Esophagus squamous epithelium (tissue), 5 donors: ENCODE measurements at places on chromosomes 3 and 15.
A peak's percentile ranks its signal among the peaks of the same experiment; 100 is the strongest.

GRCh38 chr15:40379853-40380252 is 2.7 kb upstream of the KNSTRN start:
- peak overlapping the region; percentile 46 for H3K27ac ChIP-seq
- H3K4me1 ChIP-seq, result peaks cover 40% of the 10 kb centered on the region
- no peak for DNase-seq

DNA sequence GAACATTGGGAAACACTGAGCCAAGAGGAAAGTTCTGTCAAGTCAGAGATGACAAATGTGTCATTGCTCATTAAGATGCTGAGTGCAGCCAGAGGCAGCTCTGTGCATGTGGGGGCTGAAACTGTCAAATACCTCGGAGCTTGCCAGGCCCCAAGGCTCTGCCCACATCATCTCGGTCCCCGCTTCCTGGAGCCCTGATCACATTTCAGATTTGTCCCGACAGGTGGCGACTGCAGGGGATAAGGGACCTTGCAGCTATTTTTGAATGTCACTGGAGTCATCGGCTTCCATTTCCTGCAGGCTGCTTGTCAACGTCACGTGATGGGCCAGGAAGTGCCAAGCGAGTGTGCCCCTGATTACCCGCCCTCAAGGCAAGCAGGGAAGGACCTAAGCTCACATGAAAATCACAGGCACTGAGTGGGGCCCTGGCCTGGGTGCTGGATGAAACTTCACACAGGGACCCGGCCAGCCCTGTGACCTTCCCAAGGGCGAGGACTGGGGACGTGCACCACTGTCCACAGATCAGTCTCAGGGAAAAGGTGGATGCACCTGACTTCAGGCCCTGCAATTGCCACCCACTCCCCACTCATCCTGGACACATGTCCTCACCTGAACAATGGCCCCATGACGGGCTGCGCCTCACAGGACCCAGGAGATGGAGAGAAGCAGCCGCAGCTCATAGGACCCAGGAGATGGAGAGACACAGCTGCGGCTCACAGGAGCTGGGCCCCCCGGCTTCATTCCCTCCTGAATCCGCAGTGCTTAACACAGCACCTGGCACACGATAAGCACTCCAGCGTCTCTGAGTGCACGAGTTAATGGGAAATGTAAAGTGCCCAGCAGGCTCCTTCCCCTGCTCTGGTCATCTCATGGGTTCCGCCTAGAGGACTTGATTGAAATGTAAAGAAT is 73.4 kb downstream of the NUP210 start:
- no peak overlapping the region for H3K27ac ChIP-seq
- H3K4me1 ChIP-seq, result no peaks in the 10 kb centered on the region
- no peak for DNase-seq
- H3K36me3 ChIP-seq, result no peaks in the 10 kb centered on the region
- no peak overlapping the region for H3K4me3 ChIP-seq

DNA sequence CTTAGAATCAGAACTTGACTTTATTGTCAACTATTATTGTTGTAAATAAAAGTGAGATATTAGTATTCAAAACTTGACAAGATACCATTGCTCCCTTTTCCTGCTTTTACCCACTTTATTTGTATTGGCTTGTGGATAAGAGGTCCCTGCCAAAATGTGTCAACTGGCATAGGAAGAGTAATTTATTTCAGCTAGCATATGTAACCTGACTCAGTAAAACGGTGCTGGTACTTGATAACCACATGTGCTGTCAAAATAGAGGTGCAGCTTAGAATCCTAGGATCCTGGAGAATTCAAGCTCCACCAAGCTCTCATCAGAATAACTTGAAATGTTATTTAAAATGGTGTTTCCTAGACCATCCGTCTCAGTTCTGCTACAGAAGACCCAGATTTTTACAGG is 90.2 kb upstream of the TGFBR2 start:
- DNase-seq, result no peak
- no peak overlapping the region for H3K4me3 ChIP-seq
- no peaks in the 10 kb centered on the region for H3K27me3 ChIP-seq

- no peak for DNase-seq
- no peaks in the 10 kb centered on the region for H3K27me3 ChIP-seq
- H3K4me3 ChIP-seq, result no peak overlapping the region
- H3K27ac ChIP-seq, result no peak overlapping the region
- H3K4me1 ChIP-seq, result no peaks in the 10 kb centered on the region
- no peaks in the 10 kb centered on the region for H3K36me3 ChIP-seq
Observed at GRCh38 chr15:39018966-39019365, 454.4 kb upstream of the RASGRP1 start.

DNA sequence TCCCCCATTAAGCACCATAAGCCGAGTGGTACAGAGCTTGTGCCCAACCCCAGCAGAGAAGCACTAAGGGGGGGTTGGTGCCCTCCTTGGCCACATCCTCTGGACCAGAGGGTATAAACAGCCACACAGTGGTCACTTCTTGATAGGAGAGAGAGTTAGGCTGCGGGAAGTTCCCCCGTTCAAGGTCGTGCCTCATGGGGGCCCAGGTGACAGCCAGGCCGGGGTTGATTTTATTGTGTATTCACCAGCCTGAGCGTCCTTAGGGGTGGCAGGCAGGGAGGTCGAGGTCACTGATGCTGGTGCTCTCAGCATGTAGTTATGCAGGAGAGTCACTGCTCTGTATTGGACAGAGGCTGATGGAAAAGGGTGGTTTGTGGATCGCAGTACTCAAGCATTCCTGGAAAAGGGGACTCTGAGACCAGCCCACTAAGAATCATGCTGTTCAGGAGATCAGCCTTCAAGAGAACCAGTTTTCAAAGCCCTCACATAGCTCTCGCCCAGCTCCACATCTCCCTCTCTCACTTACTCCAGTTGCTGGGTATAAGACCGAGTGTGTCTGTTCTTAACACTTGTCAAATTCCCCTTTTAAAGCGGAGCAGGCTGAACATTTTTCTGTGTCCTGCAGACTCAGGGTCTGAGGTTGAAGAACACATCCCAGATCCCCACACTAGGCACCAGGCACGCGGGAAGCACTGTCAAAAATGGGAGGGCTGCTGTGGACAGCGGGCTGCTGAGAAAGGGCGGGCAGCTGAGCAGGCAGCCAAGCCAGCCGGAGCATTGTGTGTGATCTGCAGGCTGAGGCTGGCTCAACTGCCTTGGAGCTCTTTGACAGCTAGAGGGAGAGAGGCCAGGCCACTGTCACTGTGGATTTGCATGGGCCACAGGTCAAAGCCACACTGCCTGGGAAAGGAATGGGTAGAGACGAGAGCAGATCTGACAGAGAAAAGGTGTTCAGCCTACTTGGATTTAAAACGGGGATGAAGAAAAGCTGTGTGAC is 279.3 kb upstream of the LRRFIP2 start:
- H3K27me3 ChIP-seq, result no peaks in the 10 kb centered on the region
- peak overlapping the region; percentile 69 for H3K4me3 ChIP-seq
- peak overlapping the region; percentile 78 for H3K27ac ChIP-seq
- H3K4me1 ChIP-seq, result peaks cover 76% of the 10 kb centered on the region

GRCh38 chr15:98025237-98025636 is 64.7 kb downstream of the ARRDC4 start:
- no peak for DNase-seq
- H3K4me1 ChIP-seq, result peaks cover 22% of the 10 kb centered on the region
- H3K27me3 ChIP-seq, result no peaks in the 10 kb centered on the region
- H3K36me3 ChIP-seq, result no peaks in the 10 kb centered on the region

DNA sequence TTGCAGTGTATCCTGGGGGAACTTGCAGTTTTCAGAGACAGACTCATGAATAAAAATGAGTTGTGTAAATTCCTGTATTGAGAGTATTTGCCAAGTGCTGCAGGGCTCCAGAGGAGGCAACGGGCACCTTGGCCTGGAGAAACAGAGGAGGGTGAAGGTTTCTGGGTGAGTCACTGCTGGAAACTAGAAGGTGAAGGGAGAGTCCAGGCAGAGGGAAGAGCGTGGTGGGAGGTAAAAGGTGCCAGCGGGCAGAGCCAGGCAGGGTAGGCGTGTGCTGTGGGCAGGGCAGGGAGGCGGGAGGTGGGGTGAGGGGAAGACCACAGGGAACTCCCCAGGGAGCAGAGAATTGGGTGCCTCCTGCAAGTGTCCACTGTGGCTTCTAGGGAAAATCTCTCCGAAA is 120.8 kb downstream of the SLCO3A1 start:
- H3K4me1 ChIP-seq, result peaks cover 41% of the 10 kb centered on the region
- no peaks in the 10 kb centered on the region for H3K27me3 ChIP-seq
- no peak overlapping the region for H3K4me3 ChIP-seq
- no peak for DNase-seq
- H3K27ac ChIP-seq, result peak overlapping the region; percentile 69
- no peaks in the 10 kb centered on the region for H3K36me3 ChIP-seq

GRCh38 chr3:156465194-156465593 is 89.7 kb downstream of the SSR3 start:
- no peak overlapping the region for H3K27ac ChIP-seq
- H3K36me3 ChIP-seq, result no peaks in the 10 kb centered on the region
- H3K4me1 ChIP-seq, result no peaks in the 10 kb centered on the region
- H3K27me3 ChIP-seq, result no peaks in the 10 kb centered on the region
- no peak overlapping the region for H3K4me3 ChIP-seq
